ENCODE measurements at places on chromosomes 16 and 17.

DNA sequence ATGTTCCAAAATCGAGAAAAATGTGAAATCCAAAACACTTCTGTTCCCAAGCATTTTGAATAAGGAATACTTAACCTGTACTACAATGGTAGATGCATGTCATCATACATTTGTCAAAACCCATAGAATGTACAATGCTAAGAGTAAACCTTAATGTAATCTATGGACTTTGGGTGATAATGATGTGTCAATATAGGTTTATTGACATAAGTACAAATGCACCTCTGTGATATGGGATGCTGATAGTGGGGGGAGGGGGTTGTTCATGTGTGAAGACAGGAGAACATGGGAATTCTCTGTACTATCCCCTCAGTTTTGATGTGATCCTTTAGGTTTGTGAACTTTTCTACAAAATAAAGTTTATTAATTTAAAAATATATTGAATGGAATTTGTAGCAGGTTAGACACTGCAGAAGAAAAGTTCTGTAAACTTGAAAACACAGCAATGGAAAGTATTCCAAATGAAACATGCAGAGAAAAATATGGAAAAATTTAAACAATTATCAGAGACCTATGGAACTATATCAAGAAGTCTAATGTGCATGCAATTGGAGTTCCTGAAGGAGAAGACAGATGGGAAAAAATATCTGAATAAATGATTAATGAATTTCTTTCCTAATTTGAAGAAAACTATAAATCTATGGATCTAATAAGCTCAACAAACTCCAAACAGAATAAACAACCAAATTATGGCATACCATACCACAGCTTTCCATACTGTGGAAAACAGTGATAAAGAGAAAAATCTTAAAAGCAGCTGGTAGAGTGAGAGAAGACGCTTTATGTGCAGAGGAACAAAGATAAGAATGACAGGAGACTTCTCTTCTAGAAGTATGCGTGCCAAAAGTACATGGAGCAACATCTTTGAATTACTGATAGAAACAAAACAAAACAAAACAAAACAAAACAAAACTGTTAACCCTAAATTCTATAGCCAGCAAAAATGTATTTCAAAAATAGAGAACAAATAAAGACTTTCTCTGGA lies 34.7 kb upstream of the MSI2 start:
- DNase-seq = no peak

DNA sequence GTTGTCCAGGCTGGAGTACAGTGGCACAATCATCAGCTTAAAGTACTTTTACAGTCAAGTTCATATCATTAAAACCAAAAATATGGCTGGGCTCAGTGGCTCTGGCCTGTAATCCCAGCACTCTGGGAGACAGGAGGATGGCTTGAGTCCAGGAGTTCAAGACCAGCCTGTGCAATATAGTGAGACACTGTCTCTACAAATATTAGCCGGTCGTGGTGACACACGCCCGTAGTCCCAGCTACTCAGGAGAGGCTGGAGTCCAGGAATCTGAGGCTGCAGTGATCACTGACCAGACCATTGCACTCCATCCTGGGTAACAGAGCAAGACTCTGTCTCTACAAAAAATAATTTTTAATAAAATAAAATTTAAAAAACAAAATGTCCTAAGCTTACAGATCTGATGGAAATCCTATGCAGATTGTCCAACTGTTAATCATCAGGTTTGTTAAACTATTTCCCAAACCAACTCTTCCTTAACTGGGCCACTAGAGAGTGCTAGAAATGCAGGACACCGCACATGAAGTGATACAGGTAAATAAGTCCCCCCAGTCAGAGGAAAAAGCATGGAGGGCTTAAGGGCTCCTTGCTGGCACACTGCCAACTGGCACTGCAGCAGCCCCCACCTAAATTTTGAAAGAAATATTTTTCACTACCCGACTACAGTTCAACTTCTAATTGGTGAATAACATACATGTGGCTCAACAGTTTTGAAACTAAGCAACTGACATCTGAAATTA lies 2.8 kb downstream of the USP22 start:
- DNase-seq = no peak

- no peak for DNase-seq
These were observed 381 bp downstream of the CTNS start for GRCh38 chr17:3636908-3637373.

DNA sequence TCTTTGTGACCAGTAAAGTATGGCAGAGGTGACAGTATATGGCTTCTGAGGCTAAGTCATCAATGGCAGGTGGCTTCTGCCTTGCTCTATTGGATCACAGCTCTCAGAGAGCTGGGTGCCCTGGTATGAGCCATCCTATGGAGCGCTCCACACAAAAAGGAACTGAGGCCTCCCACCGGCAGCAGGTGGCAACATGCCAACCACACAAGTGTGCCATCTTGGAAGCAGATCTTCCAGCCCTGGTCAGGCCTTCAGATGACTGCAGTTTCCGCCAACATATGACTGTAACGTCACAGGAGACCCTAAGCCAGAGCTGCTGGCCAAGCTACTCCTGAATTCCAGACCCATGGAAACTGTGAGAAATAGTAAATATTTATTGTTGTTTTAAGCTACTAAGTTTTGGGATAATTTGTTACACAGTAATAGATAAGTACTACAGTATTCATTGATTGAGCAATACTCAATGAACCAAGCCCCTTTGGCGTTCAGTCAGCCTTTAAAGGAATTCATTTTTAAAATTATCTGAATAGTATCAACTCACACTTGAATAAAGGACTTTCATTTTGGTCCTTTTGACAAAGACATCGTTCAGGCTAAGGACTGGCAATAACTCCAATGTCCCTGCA lies 69.4 kb upstream of the LHX1 start:
- DNase-seq = no peak

DNA sequence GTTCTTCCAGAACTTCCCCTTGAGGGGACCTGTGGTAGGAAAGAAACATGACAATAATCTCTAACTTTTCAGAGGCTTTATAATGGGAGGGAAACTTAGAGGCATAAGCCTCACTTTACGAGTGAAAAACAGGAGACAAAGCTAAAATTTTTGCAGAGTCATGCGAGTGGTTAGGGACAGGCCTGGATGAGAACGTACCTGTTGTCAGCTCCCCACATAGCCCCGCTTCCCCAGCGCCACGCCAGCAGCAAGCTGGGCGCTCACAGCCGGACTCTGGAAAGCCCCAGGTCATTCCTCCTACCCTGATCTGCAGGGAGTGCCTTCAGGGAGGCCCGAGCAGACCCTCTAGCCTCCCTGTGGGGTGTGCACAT lies 53.6 kb downstream of the LDHD start:
- DNase-seq = no peak
